IMR-90 (cell line): ENCODE measurements at places on chromosomes 1 and 21. TPM values are rescaled to one million over a fixed set of nuclear protein-coding genes. Genes with fewer than 3 reads are reported as not detected.

The TRIM45 gene
- total RNA-seq: 1.7 and 2.0 TPM in 2 replicates

The OLFM3 gene
- total RNA-seq: not detected in 2 replicates

The PRDX6 gene
- 293 and 373 TPM in 2 replicates for total RNA-seq

The NBPF10 gene
- total RNA-seq: 1.1 and 1.4 TPM in 2 replicates

The MAP3K7CL gene
- total RNA-seq: 21.0 and 25.3 TPM in 2 replicates

The GNG12 gene
- total RNA-seq: 132 and 233 TPM in 2 replicates

GRCh38 chr1:10835421-10835820 is 39.0 kb upstream of the CASZ1 start:
- no peak for DNase-seq
- no peaks in the 10 kb centered on the region for H3K4me1 ChIP-seq
- H3K4me3 ChIP-seq: no peak overlapping the region
- H3K36me3 ChIP-seq: no peaks in the 10 kb centered on the region
- no peak overlapping the region for H3K27ac ChIP-seq

DNA sequence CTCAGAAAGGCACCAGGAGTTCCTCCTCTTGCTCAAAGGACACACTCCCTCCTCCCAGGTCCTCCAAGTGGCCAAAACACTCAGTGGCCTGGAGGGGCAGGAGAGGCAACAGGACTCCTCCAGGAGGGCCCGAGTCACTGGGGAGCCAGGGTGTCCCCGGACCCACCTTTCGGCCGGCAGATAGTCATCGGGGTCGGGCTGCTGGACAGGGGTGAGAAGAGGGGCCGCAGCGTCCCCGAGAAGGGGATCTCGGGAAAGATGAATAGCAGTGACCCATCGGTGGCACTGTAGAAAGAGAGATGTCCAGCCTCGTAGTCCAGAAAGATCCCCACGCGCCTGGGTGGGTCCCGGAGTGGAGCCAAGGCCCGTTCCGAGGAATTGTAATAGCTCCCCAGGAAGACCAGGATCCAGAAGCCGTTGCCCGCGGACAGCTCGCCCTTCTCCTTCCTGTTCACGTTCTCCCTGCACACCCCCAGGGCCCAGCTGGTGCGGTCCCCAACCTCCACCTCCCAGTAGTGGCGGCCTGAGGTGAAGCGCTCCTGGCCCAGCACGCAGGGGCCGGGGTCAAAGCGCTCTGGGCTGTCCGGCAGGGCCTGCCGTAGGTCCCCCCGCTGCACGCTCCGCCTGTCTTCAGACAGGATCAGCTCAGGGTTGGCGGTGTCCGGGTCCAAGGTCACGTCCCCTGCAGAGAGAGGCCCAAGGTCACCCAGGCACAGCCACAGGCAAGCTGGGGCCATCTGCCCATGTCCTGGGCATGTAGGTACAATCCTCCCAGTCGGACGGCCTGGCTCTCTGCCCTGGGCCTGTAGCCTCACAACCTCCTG is 11.9 kb downstream of the TRIM11 start:
- H3K36me3 ChIP-seq: peaks cover 46% of the 10 kb centered on the region
- H3K27ac ChIP-seq: no peak overlapping the region
- no peaks in the 10 kb centered on the region for H3K27me3 ChIP-seq
- no peak for DNase-seq

- no peak for DNase-seq
- H3K36me3 ChIP-seq: no peaks in the 10 kb centered on the region
These were observed 19.8 kb downstream of the SMIM12 start for GRCh38 chr1:34839526-34840305.

DNA sequence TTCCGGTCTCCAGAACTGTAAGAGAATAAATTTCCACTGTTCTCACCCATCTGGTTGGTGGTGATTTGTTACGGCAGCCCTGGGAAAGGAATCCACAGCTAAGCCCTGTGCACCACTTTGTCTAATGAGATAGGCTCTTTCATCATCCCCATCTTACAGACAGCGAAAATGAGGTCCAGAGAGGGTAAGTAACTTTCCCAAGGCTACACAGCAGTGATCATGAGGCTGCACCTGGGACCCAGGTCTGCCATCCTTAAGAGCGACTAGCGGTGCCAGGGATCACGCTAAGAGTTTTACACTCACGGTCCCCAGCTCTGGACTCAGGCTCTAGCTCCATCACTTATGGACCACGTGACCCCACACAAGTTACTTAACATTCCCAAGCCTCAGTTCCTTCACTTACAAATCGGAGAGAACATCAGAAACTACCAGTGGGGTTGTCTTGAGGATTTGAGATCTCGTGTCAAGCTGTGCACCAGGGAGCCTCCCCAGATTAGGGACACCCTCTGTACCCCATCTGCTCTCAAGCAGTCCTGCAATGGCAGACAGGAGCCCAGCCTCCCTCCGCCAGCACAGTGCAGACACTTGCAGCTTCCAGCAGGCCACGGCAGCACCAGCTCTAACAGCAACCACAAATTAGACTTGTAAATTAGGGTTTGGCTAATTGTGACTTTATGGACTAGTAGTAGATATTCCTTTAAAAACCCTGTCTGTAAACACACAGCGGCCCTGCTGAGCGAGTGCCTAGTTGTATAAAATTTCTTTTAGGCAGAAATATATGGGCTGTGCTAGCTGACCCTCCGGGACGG is 87.3 kb downstream of the DISP3 start:
- DNase-seq: no peak
- no peak overlapping the region for H3K27ac ChIP-seq
- no peaks in the 10 kb centered on the region for H3K36me3 ChIP-seq
- H3K27me3 ChIP-seq: peaks cover 3% of the 10 kb centered on the region; the same call in 1 of the 2 replicates

DNA sequence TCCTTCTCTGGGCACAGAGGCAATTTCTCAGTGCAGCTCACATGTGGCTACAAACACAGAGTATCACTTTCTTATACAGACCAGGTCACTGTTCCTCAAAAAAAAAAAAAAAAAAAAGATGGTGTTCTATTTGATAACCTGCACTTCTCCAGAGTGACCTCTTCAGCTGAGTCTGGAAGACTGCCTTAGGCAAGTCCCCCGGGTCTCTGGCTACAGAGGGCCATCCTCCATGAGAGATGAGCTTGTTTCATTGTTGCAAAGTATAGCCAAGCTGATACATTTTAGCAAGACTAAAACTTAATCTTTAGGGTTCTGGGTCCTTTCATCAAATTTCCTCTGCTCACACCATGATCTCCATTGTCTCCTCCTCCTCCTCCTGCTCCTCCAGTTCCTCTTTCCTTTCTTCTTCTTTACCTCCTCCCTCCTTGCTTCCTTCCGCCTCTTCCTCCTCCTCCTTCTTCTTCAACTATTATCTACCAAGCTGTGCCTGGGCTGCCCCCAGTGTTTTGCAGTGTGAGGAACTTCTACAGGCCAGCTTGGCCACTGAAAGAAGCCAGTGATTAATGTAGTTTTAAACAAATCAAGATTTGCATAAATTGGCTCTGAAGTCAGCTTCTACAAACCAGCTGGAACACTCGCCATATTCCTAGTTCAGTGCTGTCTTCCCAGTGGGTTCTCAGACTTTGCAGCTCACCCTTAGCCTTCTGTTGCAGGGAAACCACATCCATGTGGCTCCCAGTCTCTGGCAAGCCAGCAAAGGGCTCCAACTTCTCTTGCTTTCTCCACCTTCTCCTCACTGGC is 139.4 kb downstream of the RUNX1 start:
- H3K4me1 ChIP-seq: peaks cover 13% of the 10 kb centered on the region
- H3K27me3 ChIP-seq: no peaks in the 10 kb centered on the region
- no peak overlapping the region for H3K27ac ChIP-seq

GRCh38 chr21:21210552-21210951 is 212.3 kb downstream of the NCAM2 start:
- H3K27me3 ChIP-seq: no peaks in the 10 kb centered on the region
- no peak overlapping the region for H3K4me3 ChIP-seq
- H3K27ac ChIP-seq: no peak overlapping the region
- no peaks in the 10 kb centered on the region for H3K4me1 ChIP-seq
- DNase-seq: no peak

DNA sequence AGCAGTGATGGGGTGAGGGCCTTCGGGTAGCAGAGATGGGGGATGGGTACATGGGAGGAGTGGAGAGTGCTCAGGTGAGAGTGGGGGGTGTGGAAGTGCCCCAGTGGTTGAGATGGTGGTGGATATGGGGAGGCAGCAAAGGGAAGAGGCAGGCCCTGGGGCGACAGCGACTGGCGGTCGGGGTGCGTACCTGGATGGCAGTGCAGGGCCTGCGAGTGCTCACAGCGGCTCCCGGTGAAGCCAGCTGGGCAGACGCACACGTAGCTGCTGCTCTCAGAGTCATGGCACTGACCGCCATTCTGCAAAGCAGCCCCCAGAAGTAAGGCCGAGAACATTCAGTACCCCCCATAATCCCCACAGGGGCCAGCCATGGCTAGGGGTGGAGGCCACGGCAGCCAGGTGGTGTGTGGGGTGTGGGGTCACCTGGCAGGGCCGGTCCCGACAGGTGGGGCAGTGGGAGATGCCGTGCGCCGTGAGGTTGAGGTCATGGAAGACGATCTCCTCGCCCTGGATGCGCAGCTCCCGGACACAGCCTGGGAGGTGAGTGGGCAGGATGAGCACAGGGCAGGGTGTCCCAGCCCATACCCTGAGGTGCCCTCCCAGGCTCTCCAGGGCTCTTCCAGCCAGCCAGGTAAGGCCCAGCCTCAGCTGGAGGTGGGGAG is 18.9 kb downstream of the LDLRAD2 start:
- H3K36me3 ChIP-seq: peaks cover 80% of the 10 kb centered on the region
- no peak overlapping the region for H3K27ac ChIP-seq
- H3K27me3 ChIP-seq: no peaks in the 10 kb centered on the region
- H3K4me1 ChIP-seq: no peaks in the 10 kb centered on the region

DNA sequence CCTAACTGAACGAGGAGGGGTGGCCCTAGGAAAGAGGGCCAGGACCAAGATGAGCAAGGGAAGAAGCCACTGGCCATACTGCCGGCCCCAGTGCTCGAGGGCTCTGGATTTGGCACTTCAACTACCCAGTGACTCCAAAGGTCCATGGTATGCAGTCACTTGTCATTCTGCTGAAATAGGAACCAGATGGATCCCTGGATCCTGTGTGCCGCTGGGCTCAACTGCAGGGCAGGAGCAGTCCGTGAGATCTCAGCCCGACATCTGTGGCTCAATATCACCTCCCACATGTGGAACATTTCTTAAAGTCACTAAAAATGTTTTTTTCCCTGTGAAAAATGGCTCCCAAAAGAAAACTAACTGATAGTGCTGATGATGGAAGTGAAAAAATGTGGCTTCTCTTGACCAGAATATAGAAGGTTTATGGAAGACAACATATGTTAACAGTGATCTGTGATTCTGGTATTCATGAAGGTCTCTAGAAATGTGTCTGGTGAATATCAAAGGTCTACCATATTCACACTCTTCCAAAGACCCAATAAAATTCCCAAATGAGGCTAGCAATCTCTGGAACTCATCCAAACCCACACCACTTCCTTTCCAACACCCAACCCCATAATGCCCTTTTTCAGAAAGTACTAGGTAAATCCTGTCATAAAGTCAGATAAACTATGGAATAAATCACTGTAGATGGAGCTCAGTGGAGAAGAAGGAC is 24.1 kb downstream of the PAFAH2 start:
- H3K4me1 ChIP-seq: no peaks in the 10 kb centered on the region
- H3K27me3 ChIP-seq: no peaks in the 10 kb centered on the region
- DNase-seq: no peak
- H3K36me3 ChIP-seq: peaks cover 30% of the 10 kb centered on the region

- peak overlapping the region; percentile 72 for H3K4me3 ChIP-seq
- H3K27me3 ChIP-seq: no peaks in the 10 kb centered on the region
- peak overlapping the region; percentile 86 for H3K27ac ChIP-seq
- peaks cover 21% of the 10 kb centered on the region for H3K4me1 ChIP-seq
- DNase-seq: peak; percentile 41
These were observed 681 bp downstream of the B4GALT2 start for GRCh38 chr1:43979528-43980254.

- H3K27ac ChIP-seq: no peak within 1 kb of the TSS
- H3K36me3 ChIP-seq: no peaks in the 10 kb centered on the region
- peaks cover 81% of the 10 kb centered on the region for H3K27me3 ChIP-seq
- H3K4me1 ChIP-seq: no peaks in the 10 kb centered on the region
- no peak within 1 kb of the TSS for H3K4me3 ChIP-seq
- DNase-seq: no peak
These were observed at the start of gene GABRD for GRCh38 chr1:2019172-2019543. Gene GABRD, plus strand, starts transcription at chr1:2019345. Its CDS starts 79 bp downstream, at chr1:2019424.

DNA sequence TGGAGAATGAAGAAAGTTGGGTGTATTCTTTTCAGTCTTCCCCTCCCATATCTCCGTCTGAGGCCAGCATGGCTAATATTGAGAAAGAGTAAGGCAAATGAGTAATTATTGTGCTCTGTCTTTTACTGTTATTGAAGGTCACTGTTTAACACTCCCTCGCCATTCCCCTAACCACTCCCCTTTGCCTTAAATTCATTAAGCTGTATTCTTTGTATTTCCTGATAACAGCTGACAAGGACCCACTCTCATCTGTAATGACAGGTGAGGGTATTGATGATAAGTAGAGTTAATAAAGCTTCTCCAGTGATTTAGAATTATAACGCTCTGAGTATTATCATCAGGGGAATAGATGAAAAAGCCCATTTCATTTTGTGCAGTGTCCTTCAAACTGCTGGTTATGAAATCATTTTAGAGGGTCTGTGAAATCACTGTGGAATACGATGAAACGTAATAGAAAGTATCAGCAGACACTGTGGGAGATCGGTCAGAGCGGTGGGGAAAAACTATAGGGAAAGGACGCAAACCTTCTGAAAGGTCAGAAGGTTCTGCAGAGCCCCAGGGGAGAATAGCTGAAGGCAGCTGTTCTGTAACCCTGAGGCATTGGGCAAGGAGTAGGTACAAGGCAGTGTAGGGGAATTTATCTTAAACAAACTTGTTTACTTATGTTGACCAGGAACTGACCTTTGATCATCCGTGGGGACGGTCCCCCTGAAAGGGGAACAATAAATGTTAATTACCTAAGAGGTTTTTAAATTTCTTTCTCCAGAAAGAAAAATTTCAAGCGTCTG is 46.3 kb upstream of the CACYBP start:
- no peak overlapping the region for H3K4me3 ChIP-seq
- H3K27me3 ChIP-seq: no peaks in the 10 kb centered on the region
- no peak overlapping the region for H3K27ac ChIP-seq
- H3K36me3 ChIP-seq: no peaks in the 10 kb centered on the region
- DNase-seq: no peak

DNA sequence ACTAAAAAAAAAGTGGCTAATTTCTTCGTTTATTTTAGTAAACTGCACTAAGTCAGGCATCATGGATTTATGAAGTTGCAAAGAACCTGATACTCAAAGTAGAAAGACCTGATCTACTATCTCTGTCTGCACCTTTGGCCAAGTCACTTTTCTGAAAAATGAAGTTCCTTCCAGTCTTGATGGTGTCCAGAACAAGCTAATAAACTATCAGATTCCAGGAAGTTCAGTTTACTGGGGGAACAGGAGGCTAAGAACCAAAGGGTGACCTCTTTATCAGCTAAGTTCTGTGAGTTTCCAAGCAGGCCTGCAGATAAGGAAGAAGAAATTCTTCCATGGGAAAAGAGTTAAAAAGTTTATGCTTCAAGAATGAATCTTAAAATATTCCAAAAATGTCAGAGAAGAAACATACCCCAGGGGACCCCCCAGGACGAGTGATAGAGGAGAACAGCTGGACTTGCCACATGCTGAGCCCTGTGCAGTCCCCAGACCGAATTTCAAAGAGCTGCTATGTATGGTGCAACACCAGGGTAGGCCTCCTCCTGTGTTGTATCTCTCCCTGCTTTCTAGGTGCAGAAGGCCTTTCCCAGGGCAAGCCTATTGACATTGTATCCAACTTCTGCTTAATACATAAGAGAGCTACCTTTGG is 72.8 kb upstream of the FGGY start:
- no peaks in the 10 kb centered on the region for H3K27me3 ChIP-seq
- no peak overlapping the region for H3K4me3 ChIP-seq
- peak; percentile 20 for DNase-seq
- peaks cover 5% of the 10 kb centered on the region for H3K4me1 ChIP-seq
- H3K27ac ChIP-seq: no peak overlapping the region

GRCh38 chr1:203288400-203288799 is 16.9 kb upstream of the BTG2 start:
- no peak overlapping the region for H3K4me3 ChIP-seq
- peaks cover 34% of the 10 kb centered on the region for H3K27me3 ChIP-seq
- H3K27ac ChIP-seq: no peak overlapping the region
- peaks cover 9% of the 10 kb centered on the region; the same call in 1 of the 2 replicates for H3K4me1 ChIP-seq
